ENCODE measurements at places on chromosomes 11 and 22. TPM values are rescaled to one million over a fixed set of nuclear protein-coding genes. Genes with fewer than 3 reads are reported as not detected.

APOL5 gene
- total RNA-seq, result not detected

DNA sequence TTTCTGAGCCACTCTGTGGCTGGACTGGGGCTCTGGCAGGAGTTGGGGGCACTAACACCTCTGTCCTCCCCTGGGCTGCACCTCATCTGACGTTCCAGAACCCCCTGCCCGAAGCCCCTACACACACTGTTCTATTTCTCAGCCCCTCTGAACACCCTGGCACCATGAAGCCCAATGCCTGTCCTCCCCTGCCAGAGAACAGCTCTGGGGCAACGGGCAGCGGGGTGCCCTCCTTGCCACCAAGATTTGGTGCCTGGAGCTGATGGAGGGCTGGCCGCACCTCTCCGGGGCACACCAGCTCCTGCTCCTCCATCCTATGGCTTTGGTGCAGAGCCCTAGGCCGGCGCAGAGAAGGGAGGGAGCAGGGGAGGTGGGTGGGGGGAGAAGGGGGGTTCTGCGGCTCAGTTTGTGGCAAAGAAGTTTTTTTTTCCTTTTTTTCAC is 16.3 kb downstream of the DUSP8 start:
- DNase-seq, result no peak

TSPAN32 gene
- 327 TPM for total RNA-seq

- DNase-seq, result no peak
These were observed 15.8 kb downstream of the KBTBD3 start for GRCh38 chr11:106061249-106061784.

MMP13 gene
- total RNA-seq, result not detected

GRCh38 chr11:14546672-14547071 is 26.5 kb upstream of the PSMA1 start:
- no peak for DNase-seq

GRCh38 chr11:85831050-85831449 is 20.1 kb upstream of the SYTL2 start:
- DNase-seq, result no peak

OR51A7 gene
- not detected for total RNA-seq

DNA sequence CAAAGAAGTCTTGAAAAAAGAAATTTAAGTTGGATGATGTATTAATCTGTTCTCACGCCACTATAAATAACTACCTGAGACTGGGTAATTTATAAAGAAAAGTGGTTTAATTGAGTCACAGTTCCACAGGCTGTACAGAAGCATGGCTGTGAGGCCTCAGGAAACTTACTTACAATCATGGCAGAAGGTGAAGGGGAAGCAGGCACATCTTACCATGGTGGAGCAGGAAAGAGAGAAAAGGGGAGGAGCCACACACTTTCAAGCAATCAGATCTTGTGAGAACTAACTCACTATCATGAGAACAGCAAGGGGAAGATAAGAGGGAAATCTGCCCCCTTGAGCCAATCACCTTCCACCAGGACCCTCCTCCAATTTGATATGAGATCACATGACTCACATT is 65.7 kb upstream of the AMOTL1 start:
- no peak for DNase-seq

GNB1L gene
- 5.1 TPM for total RNA-seq

- no peak for DNase-seq
These were observed 61.8 kb downstream of the CYTH4 start for GRCh38 chr22:37343863-37344734.

DNA sequence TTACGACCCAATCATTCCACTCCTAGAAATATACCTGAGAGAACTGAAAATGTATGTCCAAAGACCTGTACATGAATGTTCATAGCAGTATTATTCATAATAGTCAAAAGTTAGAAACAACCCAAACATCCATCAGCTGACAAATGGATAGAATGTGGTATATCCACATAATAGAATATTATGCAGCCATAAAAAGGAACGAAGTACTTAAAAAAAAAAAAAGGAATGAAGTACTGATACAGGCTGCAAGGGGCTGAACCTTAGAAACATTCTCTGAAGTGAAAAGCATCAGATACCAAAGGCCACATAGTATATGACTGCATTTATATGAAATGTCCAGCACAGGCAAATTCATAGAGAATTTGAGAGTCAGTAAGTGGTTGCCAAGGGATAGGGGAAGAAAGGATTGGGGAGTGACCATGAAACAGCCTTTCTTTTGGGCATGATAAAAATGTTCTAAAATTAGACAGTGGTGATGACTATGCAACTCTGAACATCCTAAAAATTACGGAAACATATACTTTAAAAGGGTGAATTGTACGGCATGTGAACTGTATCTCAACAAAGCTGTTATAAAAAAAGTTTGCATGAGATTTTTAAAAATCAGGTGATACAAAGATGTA is 1.8 kb downstream of the TPST2 start:
- DNase-seq, result no peak

YPEL1 gene
- 59.9 TPM for total RNA-seq

Measured in natural killer cell (primary cell).